ENCODE measurements at places on chromosomes 11 and 22. TPM values are rescaled to one million over a fixed set of nuclear protein-coding genes. Genes with fewer than 3 reads are reported as not detected.

DNA sequence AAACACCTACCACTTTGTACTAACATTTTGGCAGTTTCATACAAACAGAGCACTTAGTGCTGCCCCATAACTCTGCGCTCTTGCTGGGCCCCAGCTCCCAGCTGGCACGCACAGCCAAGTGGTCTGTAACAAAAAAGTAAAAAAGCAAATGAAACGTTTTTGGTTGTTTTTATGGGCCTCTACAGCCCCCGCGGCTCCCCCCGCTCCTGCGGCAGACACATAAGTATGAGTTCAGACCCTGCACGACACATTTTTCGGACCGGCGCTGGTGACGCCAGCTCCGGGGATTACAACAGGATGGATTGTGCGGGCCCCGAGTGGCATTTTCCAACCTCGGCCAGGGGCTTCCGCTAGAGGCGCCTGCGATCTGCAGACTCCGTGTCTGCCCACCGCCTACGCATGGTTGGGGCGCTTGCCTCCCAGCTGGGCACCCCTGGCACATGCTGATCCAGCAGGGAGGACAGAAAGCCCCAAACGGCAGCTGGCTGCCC is 418.2 kb downstream of the SOX6 start:
- no peak for DNase-seq

GRCh38 chr22:46517255-46517761 is 20.1 kb downstream of the CELSR1 start:
- DNase-seq: no peak

DNA sequence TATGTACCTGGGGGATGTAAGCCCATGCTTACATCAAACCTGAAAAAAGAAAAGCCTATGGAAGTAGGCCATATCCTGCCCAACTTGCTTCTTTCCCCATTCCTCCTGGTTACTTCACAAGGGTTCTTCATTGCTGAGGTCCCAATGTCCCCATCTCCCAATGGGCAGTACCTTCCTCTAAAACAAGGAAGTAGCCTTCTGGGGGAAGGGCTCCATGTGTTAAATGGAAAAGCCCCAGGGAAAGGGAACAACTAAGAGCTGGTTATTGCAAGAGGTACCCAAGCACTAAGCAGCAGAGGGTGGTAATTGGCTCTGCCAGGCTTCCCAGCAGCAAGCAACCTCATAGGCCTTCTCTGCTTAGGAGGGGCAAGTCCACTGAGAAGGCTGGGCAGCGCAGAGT is 11.3 kb downstream of the TMEM216 start:
- no peak for DNase-seq

- DNase-seq: peak; percentile 64
These were observed 1.0 kb downstream of the SFI1 start for GRCh38 chr22:31497148-31497938.

DNA sequence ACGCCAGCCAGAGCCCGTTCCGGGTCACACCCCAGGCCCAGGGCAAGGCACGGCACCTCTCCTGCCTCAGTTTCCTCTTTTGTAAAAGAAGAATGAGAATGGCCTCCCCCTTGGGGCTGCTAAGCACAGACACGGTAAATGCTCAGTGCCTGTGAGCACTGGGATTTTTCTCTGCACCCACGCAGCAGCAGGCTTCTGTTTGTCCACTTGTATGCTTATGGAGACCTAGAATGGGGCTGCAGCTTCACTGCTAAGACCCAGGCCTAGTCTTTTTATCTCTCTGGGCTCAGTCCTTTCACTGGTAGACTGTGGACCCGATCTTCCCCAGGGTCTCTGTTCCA is 1327.9 kb downstream of the TBC1D22A start:
- no peak for DNase-seq

DNA sequence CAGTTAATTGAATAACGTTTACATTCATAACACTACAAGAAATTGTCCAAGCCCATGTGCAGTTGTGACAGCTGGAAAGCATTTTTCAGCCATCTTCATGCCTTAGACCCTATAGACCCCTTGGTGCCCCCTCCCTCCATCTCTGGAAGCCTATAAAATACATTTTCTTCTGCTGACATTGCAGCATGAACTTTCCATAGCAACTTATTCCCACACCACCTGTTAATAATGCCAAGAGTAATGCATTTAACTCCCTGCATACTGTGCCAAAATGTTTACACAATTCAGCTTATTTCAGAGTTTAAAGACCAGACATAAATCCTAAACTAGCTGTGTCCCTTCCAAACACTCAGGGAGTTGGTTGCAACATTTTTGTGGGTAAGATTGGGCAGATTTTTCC is 143.0 kb upstream of the ARHGAP20 start:
- DNase-seq: no peak

GRCh38 chr11:115362997-115363396 is 141.2 kb downstream of the CADM1 start:
- DNase-seq: no peak

- no peak for DNase-seq
These were observed 62.2 kb downstream of the IGLL1 start for GRCh38 chr22:23517804-23518375.

- no peak for DNase-seq
These were observed 110.2 kb upstream of the SORL1-AS1 start for GRCh38 chr11:121563003-121563402.

DNA sequence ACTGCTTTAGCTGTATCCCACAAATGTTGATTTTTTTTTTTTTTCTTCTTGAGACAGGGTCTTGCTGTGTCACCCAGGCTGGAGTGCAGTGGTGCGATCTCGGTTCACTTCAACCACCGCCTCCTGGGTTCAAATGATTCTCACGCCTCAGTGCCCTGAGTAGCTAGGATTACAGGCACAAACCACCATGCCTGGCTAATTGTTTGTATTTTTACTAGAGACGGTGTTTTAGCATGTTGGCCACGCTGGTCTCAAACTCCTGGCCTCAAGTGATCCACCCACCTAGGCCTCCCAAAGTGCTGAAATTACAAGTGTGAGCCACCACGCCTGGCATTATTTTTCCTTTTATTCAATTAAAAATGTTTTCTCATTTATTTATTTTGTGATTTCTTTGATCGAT is 55.9 kb downstream of the PDHX start:
- no peak for DNase-seq

DNA sequence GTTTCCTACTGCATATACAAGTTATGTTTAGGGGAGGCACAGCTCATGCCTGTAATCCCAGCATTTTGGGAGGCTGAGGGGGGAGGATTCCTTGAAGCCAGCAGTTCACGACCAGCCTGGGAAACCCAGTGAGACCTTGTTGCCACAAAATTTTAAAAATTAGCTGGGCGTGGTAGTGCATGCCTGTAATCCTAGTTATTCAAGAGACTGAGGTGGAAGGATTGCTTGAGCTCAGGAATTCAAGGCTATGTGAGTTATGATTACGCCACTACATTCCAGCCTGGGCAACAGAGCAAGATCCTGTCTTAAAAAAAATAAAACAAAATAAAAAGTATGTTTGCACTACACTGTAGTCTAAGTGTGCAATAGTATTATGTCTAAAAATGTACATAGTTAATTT is 108.8 kb upstream of the TEAD1 start:
- no peak for DNase-seq

DNA sequence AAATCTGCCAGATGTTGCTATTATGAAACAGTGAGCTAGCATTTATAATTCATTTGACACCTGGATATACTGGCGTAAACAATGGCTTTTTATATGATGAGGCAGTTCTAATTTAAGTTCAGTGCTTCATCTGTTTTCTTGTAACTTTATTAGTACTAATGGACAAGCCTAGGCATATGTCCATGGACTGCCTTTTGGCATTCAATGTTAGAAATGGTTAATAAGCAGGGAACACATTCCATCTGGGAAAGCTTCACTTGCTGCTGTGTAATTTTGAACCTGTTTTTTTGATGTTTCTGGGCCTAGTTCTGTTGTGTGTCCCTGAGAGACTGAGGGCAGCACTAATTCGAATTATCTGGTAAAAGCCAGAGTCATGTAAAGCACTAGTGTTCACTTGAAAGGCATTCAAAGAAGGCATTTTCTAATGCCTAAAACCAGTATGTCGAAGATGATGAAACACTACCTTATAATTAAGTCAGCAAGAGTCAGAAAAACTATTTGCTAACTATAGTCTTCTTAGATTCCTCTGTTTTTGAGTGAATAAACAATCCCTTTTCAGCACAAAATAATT is 138.5 kb downstream of the SWAP70 start:
- DNase-seq: no peak

DNA sequence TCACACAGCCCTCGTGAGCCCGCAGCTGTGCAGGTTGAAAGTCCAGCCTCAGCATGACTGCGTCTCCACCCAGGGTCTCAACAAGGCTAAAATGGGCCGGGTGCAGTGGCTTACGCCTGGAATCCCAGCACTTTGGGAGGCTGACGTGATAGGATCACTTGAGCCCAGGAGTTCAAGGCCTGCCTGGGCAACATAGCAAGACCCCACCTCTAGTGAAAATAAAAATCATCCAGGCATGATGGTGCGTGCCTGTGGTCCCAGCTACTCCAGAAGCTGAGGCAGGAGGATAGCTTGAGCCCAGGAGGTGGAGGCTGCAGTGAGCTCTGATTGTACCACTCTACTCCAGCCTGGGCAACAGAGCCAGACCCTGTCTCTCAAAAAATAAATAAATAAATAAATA is 100.8 kb upstream of the PRR5 start:
- no peak for DNase-seq

DNA sequence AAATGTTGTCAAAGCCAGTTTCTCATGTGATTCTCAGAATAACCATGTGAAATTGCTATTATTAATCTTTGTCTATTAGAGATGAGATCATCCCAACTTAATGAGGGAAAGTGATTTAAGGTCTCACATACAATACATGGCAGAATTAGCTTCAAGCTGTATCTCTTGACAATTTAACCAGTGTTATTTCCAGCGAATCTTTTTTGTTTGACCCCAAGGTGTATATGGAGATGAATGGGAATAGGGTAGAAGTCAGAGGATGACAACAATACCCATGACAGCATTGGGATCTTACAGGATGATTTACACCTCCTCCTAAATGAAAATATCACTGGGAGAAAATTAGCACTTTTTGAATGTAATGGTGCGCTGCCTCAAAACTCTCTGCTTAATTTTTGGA is 290.8 kb upstream of the LUZP2 start:
- no peak for DNase-seq

DNA sequence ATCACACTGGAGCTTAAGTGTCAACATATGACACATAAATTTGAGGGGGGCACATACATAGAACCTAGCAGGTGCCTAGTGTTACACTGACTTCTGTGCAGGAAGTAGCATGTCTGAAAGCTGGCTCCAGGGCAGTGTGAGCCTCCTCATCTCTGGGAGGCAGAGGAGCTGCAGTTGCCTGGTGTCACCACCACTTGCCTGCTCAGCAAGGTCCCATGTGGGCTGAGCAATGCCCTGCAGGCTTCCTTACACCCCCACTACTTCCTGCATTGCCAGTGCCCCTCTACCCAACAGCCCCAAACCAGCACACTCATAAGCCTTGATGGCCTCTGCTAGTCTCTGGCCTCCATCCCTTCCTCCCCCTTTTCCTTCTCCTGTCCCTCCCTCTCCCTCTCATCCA is 165.8 kb downstream of the BUD13 start:
- DNase-seq: no peak

DNA sequence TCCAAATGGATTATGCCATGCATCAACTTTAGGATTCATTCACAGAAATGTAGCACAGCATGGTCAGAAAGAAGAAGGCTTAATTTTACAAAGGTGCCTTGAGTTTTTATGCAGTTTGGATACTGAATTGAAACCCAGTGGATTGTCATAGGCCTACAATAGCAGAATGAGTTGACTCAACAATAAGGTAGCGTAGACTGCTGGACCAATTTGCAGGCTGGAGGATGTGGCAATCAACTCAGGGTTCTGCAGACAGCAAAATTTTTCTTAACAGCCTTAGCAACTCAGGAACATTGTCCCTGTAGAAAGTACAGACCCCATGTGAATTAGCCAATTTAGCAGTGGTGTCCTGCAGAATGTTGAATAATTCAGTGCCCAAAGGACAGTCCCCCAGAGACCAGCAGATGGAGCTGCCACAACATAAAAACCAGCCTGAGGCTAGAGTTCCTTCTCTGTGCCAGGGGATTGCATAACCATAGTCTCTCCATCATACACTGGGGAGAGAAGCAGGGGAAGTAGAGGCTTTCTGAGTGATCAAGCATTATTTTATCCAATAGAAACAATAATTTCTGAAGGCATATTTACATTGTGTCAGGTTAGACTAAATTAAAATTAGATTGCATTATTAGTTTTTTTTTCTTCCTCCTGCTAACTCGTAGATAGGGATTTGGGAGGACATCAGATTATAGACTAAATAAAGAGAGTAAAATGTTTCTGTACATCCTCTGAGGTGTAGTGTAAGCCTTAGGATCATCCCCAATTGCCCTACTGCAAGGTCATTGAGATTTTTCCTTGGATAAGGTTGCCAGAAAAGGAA is 20.3 kb upstream of the MRPL17 start:
- peak; percentile 17 for DNase-seq

DNA sequence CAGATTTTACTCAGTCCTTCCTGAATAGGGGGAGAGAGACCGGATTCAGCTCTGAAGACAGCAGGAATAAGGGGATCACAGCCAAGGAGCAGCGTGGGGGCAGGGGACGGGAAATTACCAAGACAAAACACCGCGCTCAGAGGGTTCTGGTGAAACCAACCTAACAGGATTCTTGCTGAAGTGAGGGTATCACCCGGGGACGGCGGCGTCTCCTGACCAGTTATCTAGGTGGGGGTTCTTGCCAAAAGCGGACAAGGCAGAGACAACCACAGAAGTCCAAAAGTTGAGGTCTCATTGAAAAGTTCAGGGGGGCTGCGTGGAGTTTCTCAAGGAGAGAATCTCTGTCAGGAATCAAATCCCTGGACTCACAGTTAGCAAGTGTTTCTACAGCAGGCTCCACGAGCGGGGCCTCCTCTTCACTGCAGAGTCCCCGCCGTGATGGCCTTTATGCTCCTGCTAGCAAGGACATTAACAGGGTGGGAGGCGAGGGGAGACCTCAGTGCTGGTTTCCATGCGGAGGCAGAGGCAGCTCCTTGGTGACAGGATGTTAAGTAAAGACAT is 291.0 kb downstream of the BRD1 start:
- DNase-seq: no peak

GRCh38 chr22:30211124-30211820 is 35.3 kb downstream of the LIF start:
- no peak for DNase-seq

OR8A1 gene
- not detected for polyA plus RNA-seq

PTGDR2 gene
- not detected for polyA plus RNA-seq

FBLN1 gene
- not detected for polyA plus RNA-seq

RIMBP3B gene
- 0.96 TPM for polyA plus RNA-seq

GNG3 gene
- not detected for polyA plus RNA-seq

OR52B2 gene
- not detected for polyA plus RNA-seq

VSIG10L2 gene
- polyA plus RNA-seq: not detected

MYBPC3 gene
- polyA plus RNA-seq: not detected

GUCY1A2 gene
- polyA plus RNA-seq: not detected

MUC6 gene
- not detected for polyA plus RNA-seq

APOL4 gene
- polyA plus RNA-seq: not detected

CCDC34 gene
- 2.3 TPM for polyA plus RNA-seq

OR52A1 gene
- not detected for polyA plus RNA-seq

MTFP1 gene
- 26.7 TPM for polyA plus RNA-seq
